ENCODE measurements at places on chromosomes 5 and 9.

DNA sequence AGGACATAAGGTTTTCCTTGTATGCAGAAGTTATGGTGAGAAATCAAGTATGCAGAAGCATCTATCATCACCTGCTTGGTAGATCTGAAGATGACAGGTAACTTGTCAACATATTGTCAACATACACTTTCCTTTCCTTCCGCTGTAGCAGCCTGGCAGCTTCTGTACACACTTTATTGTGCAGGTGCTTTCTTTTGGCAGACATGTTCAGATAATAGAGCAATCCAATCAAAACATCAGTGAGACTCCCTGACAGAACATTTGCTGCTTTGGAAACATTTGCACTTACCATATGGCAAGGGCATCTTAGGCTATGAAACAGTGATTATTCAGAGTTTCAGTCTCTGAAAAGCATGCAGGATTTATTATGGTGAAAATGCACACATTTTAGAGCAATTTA lies 161.1 kb upstream of the CDH12 start:
- no peak for DNase-seq

- peak; percentile 49 for DNase-seq
Measured at GRCh38 chr5:175894271-175894670, 22.9 kb downstream of the CPLX2 start.

DNA sequence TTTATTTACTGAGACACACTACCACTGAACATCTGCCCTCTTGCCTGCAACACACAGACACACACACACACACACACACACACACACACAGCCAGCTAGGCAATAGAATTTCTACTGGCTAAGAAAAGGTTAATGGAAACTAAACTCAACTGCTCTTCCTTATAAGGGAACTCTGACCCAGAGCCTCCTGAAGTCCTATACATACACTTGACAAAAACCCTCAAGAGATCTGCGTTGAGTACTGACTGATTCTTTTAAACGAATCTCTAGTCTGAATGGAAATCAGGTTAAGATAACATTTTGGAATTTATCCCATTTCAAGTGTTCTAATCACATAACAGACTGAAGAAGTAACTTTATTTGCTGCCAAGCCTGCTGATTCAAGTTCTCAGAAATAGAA lies 25.9 kb upstream of the TRPM3 start:
- no peak for DNase-seq

GRCh38 chr5:67731886-67732285 lies 483.7 kb upstream of the PIK3R1 start:
- no peak for DNase-seq

DNA sequence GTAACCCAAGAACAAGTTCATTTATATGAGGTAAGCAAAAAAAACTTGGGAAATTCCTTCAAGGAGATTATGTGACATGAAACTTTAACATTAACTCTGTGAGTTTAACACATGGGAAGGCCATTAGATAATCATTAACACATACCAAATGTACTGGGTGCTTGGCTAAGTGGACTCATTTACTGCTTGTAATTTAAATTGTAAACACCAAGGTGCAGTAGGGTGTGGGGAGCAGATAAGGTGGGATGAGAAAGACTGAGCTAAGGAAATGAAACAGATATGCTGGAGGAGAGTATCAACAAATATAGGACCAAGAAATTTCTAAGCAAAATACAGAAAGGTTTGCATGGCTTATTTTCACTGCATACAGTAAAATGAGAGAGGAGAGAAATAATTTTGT lies 2384.8 kb upstream of the ACO1 start:
- DNase-seq = no peak

DNA sequence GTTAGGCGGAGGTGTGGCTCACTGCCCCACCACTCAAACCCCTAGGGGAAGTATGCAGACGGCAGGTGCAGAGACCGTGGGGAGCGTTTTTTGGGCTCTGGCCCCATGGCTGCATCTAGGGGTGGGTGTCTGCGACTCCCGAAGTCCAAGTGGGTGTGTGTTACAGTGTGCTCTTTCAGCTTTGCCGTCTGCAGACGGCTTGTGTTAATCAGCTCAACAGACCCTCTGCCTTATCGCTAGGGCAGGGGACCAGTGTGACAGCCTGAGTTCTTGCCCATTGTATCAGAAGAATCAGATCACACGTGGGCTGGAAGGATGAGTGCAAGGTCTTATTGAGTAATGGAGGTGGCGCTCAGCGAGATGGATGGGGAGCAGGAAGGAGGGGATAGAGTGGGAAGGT lies 162.8 kb downstream of the ENC1 start:
- no peak for DNase-seq

GRCh38 chr5:139494832-139495231 lies 12.3 kb upstream of the STING1 start:
- DNase-seq = no peak

- no peak for DNase-seq
Measured at GRCh38 chr9:106892632-106893031, 29.7 kb downstream of the ZNF462 start.

- no peak for DNase-seq
Measured at GRCh38 chr9:127520941-127521918, 69.9 kb downstream of the LRSAM1 start.

DNA sequence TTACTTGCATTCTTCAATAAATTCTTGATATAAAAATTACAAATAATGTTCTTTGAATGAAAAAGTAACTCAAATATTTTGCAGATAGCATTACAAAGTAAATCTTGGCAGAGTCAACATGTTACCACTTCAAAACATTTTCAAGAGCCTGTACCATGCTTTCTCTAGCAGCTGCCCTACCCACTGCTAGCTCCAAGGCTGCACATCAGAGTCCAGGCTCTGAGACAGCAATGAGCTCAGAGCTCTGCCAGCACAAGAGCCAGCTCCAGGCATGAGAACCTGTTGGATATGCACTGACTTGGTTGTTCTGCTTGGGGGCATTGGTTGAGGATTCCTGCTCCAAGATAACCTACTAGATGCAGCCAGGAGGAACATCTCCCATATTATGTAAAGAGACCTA lies 211.3 kb upstream of the HAPLN1 start:
- no peak for DNase-seq

GRCh38 chr9:134065612-134066419 lies 2.0 kb downstream of the BRD3 start:
- DNase-seq = peak; percentile 84

DNA sequence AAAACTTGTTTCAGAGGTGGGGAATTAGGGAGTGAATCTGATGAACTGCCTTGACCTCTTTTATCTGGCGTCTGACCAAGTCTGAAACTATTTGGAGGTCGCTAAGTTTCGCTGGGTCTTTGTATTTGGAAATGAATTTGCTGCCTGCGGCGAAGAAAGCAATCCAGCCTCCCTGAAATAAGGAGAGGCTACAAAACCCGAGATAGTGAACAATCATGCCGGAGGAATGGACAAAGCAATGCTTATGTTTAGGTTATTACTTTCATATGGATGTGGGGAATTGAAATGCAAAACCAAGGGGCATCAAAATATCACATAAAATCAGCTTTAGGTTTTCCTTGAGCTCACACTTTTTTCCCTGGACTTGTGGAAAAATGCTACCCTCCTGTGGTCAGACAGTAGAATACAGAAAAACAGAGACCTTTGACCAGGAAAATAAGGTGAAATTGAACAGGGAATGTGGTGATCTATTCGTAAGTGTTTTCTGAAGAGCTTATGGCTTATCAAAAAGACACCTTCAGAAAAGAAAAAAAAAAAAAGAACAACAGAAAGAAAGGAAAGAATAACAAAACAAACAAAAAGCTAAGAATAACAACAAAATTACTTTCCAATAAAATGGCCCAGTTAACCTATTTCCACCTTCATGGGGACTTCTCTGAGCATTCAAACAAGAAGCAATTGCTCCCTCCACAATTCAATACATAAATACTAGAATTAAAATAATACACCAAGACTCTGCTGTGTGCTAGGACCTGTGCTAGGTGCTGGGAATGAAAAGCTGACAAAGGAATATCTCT lies 68.6 kb upstream of the DPYSL3 start:
- no peak for DNase-seq

DNA sequence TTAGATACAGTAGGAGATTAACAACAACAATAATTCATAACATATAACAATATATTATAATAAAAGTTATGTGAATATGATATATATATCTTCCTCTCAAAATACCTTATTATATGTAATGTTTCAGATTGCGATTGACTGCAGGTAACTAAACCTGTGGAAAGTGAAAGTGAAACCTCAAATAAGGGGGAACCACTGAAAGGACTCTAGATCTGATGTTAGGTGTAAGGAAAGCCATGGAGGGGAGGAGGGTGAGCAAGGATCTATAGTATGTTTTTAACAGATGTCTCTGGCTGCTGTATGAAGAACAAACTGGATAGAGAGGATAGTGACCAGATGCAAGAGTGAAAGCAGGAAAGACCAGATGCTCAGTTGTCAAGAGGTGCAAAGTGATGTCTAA lies 5.8 kb upstream of the FSTL4 start:
- DNase-seq = no peak

GRCh38 chr5:178350361-178351220 lies 118.0 kb upstream of the PHYKPL start:
- peak; percentile 56 for DNase-seq

DNA sequence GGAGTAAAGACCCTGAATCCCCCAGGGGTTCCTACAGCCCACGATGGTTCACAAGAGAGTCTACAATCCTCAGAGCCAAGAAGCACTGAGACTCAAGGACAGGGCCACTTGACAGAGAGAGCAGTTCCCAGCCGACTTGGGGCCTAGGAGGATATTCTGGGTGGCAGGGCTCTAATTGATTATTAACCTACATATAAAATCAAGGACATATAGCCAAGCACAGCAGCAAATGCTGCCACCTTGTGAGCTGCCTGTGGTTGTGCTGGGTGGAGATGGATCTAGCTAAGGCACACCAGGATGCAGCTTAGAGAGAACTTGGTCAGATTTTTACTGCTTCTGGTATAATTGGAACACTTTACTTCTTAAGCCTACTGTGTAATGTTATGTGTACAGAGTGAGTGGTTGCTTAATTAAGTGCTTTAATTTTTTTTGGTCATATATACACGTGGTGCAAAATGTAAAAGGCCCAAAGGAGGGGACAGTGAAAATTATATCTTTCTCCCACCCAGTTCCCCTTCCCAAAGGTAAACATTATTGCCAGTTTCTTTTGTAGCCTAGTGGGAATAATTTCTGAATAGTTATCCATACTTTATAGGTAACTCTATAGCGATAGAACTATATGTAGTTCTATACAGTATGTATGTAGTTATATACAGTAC lies 78.8 kb downstream of the F2RL2 start:
- DNase-seq = peak; percentile 71

GRCh38 chr9:95572381-95573151 lies 55.8 kb upstream of the PTCH1 start:
- DNase-seq = no peak

DNA sequence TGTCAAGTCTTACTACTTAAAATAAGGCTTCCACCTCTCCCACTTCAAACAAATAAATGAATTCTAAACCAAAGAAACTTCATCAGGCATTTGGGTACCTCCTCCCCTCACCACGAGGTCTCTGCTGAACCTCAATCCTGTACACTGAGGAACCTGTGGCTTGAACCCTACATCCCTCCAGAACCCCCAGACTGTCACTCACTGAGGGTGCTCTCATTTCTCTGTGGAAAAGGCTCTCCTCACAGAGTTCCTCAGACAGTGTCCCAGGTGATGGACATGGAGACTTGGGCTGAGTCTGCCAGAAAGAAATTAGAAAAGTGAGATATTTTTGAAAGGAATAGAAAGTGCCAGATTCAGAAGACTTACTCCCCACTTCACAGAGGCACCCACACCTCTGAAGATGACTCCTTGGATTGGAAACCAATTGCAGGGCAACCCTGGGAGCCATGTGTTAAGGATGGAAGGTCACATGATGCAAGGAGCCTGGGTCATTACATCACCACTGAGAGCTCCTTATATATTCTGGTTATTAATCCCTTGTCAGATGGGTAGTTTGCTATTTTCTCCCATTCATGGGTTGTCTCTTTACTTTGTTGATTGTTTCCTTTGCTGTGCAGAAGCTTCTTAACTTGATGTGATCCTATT lies 19.8 kb downstream of the MLANA start:
- no peak for DNase-seq

DNA sequence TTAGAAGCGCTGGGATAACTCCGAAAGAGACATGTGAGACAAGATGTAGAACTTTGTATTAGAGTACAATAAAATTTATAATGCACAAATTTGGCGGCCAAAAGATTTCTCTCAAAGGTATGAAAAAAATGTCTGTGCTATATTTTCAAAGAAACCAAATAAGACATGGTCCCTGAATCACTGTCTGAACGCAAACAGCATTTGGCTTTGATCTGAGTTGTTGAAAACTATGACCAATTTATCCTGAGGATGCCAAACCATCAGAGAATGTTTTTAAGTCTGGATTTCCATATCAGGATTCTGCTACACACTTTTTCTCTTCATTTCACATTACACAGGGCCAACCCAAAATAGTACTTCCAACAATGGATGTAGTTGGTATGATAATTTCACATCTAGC lies 9.9 kb upstream of the GLIS3 start:
- DNase-seq = no peak

GRCh38 chr9:35627575-35627974 lies 9.4 kb upstream of the CD72 start:
- no peak for DNase-seq

DNA sequence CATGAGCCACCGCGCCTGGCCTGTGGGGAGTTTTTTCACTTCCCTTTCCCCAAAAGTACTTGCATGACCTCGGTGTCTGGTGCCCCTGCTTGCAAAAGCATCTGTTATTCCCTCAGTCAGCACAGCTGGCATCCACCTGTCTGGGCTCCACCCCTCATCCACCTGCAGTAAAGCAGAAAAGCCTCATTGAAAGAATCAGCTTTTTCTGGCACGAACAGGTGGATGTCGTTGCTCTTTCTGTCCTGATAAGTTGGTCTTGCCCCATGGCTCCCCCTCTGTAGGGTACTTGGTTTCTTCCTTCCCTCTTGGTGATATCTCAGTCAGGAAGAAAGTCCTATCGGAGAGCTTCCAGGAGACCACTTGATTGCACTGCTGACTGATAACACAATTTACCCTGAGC lies 37.4 kb downstream of the WWC1 start:
- DNase-seq = no peak

GRCh38 chr9:7075154-7075553 lies 317.4 kb downstream of the KDM4C start:
- DNase-seq = no peak

DNA sequence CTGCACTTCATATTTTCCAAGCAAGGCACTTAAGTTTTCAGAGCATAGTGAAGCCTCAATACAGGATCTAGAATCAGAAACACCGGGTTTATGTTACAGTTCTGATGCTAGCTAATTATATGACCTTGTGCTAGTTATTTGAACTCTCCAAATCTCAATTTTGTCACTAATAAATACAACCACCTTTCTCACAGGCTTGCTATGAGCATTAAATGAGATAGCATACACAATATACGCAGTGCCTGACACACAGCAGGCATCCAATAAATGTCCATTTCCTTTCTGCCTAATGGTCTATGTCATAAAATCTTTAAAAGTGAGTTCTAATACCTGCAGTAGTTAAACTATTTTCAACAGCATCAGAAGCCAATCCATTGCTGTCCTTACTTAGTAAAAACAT lies 32.9 kb downstream of the NADK2 start:
- DNase-seq = no peak

GRCh38 chr9:16429671-16430070 lies 440.8 kb downstream of the BNC2 start:
- DNase-seq = no peak

All from natural killer cell treated with Interleukin-12 subunit alpha and Interleukin-12 subunit beta and Interleukin-15 and Interleukin-18, amount 100 ng/mL, for 72 hours (primary cell).